ENCODE measurements at places on chromosomes 1 and 21. TPM values are rescaled to one million over a fixed set of nuclear protein-coding genes. Genes with fewer than 3 reads are reported as not detected.

- H3K4me1 ChIP-seq: no peaks in the 10 kb centered on the region
- H3K4me3 ChIP-seq: no peak overlapping the region
- DNase-seq: no peak
These were observed 171.3 kb downstream of the RERE start for GRCh38 chr1:8646189-8646588.

RUNX1 gene
- total RNA-seq: 128 TPM

GRCh38 chr1:46516200-46516950 is 26.7 kb downstream of the DMBX1 start:
- no peak overlapping the region for H3K27ac ChIP-seq
- H3K4me3 ChIP-seq: no peak overlapping the region
- no peaks in the 10 kb centered on the region for H3K36me3 ChIP-seq
- no peak for DNase-seq
- no peaks in the 10 kb centered on the region for H3K4me1 ChIP-seq
- H3K27me3 ChIP-seq: no peaks in the 10 kb centered on the region

DNA sequence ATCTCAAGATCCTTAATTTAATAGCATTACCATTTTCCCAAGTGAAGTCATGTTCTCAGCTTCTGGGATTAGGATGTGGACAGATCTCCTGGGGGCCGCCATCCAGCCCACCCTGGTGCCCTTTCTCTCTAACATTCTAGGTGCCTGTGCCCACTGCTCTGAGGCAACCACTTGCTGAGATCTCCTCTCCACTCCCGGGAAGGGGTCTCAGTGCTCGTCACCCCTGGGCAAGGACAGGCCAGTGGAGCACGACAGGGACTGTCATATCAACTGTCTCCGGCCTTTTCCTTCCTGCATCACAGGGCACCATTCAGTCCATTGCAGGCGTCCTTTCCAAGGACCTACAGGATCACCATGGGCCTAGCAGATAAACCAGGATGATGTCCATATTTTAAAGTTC is 304.8 kb downstream of the AJAP1 start:
- H3K27me3 ChIP-seq: no peaks in the 10 kb centered on the region
- H3K36me3 ChIP-seq: no peaks in the 10 kb centered on the region
- H3K4me1 ChIP-seq: no peaks in the 10 kb centered on the region
- no peak overlapping the region for H3K27ac ChIP-seq
- no peak for DNase-seq

DNA sequence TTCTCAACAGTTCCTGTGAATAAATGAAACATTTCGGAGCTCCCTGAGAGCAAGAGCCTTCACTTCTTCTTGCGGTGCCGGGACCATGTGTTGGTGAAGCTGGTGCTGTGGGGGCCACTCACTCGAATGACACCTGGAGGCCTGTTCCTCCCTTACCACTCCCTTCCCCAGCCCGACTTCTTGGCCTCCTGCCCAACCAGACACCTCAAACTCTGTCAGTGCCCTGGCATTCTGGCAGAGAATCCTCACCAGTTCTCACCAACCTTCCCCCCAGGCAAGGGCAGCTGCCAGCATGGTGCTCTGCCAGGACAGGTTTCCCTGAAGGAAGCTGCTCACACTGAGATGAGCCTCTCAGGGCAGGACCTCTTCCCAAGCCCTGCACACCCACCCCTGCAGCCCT is 68.3 kb downstream of the MPZL1 start:
- no peak for DNase-seq
- H3K27ac ChIP-seq: no peak overlapping the region
- H3K36me3 ChIP-seq: no peaks in the 10 kb centered on the region
- H3K4me1 ChIP-seq: no peaks in the 10 kb centered on the region

SAMD11 gene
- 44.3 TPM for total RNA-seq

GRCh38 chr1:195897076-195897475 is 711.2 kb downstream of the KCNT2 start:
- no peaks in the 10 kb centered on the region for H3K27me3 ChIP-seq
- no peak for DNase-seq
- no peak overlapping the region for H3K4me3 ChIP-seq
- H3K4me1 ChIP-seq: peaks cover 6% of the 10 kb centered on the region

DNA sequence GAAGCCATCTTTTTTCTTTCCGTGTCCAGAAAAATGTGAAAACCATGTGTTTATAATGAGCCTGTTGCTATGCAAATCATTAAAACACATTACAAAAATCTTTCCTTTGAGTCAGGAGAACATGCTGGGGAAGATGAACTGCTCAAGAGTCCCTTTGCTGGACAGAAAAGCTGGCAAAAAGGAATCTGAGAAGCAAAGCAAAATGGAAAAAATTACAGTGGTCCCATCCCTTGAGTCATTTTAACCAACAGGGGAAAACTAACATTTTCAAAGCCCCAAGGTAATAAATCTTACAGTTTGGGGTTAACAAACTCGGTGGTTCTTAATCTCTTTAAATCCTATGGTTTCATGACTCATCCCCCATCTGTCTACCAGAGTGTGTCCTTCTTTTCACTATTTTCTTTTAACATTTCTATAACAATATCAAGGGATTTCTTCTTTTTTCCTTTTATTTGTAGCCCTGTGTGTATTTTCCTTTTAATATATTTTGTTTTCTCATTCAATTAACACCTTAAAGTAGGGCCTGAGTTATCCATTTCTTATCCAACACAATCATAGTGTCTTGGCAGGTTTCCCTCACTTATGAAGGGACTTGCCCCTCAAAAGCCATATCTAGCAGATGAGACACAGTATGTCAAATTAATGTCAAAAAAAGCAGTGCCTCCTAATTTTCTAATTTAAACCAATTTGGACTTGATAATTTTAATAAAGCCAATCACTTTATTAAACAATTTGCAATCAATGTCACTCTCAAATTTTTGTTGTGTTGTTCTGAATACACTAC is 105.4 kb downstream of the PTPN14 start:
- H3K4me3 ChIP-seq: no peak overlapping the region
- H3K27me3 ChIP-seq: no peaks in the 10 kb centered on the region
- DNase-seq: no peak
- H3K27ac ChIP-seq: no peak overlapping the region

- H3K4me1 ChIP-seq: no peaks in the 10 kb centered on the region
- no peak for DNase-seq
- no peak overlapping the region for H3K4me3 ChIP-seq
- H3K27ac ChIP-seq: no peak overlapping the region
- no peaks in the 10 kb centered on the region for H3K27me3 ChIP-seq
- H3K36me3 ChIP-seq: no peaks in the 10 kb centered on the region
These were observed 2.1 kb upstream of the ATXN7L2 start for GRCh38 chr1:109481646-109482045.

CCDC185 gene
- total RNA-seq: not detected

DNA sequence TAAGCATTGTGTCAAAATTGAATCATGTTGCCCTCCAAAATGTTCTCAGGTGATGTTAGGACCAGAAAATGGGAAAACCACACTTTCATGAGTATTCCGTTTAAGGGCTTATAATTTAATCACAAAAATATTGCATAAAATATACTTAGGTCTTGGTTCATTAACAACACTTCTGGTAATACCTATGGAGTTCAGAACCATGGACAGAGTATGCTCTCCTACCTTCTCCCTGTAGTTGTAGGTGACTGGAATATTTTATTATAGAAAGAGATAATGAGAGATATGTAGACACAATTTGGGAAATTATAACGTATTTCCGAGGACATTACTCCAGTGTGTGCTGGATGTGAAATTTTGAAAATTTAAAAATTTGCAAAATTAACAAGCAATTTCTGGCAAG is 232.5 kb downstream of the NCAM2 start:
- H3K4me1 ChIP-seq: no peaks in the 10 kb centered on the region
- H3K4me3 ChIP-seq: no peak overlapping the region
- DNase-seq: no peak
- no peak overlapping the region for H3K27ac ChIP-seq
- no peaks in the 10 kb centered on the region for H3K36me3 ChIP-seq

- no peak overlapping the region for H3K4me3 ChIP-seq
- no peaks in the 10 kb centered on the region for H3K27me3 ChIP-seq
- no peaks in the 10 kb centered on the region for H3K36me3 ChIP-seq
- DNase-seq: no peak
- no peaks in the 10 kb centered on the region for H3K4me1 ChIP-seq
These were observed 12.2 kb downstream of the FCRLB start for GRCh38 chr1:161733526-161733925.

DNA sequence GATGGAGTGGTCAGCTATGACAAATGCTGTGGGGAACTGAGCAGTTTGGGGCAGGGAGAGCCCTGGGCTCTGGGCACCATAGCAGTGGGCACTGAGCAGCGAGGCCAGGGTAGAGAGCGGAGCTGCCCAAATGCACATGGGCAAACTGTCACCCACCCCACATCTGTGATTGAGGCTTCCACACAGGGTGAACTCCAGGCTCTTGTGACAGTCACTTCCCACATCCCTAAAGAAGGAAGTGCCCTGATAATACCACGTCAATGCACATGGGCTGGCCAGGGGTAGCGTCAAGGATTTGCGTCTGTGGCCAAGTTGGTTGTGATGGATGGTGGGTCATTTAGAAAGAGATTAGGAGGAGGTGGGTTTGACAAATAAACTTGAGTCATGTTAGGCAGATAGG is 2.6 kb upstream of the GUCA2B start:
- DNase-seq: peak; percentile 21
- H3K36me3 ChIP-seq: no peaks in the 10 kb centered on the region
- H3K4me3 ChIP-seq: no peak overlapping the region
- no peaks in the 10 kb centered on the region for H3K27me3 ChIP-seq
- H3K4me1 ChIP-seq: no peaks in the 10 kb centered on the region

KIF17 gene
- total RNA-seq: 2.5 TPM

DNA sequence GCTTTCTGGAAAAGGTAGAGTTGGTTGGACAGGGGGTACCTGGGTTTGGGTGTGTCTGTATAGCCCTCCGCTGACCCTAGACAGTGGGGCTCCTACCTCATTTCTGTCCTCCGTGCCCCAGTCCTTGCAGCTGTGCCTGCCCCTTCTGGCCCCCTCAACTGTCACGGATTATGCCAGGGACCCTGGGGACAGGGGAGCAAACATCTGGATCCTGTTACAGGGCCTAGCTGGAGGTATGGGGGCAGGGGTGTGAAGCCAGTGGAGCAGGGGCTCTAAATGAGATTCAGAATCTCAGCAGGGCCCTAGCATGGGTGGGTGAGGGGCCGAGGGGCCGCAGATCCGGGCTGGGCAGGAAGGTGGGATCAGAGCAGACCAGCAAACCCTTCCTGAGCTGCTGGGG is 81.0 kb downstream of the TAS1R2 start:
- no peaks in the 10 kb centered on the region for H3K4me1 ChIP-seq
- no peak overlapping the region for H3K4me3 ChIP-seq
- no peaks in the 10 kb centered on the region for H3K27me3 ChIP-seq

DNASE2B gene
- total RNA-seq: not detected

- H3K36me3 ChIP-seq: no peaks in the 10 kb centered on the region
- H3K4me3 ChIP-seq: no peak overlapping the region
- H3K27ac ChIP-seq: no peak overlapping the region
- H3K27me3 ChIP-seq: no peaks in the 10 kb centered on the region
- no peak for DNase-seq
- no peaks in the 10 kb centered on the region for H3K4me1 ChIP-seq
These were observed 19.6 kb upstream of the EYA3 start for GRCh38 chr1:28108001-28108400.

GRCh38 chr1:209603877-209604276 is 20.4 kb downstream of the CAMK1G start:
- H3K4me3 ChIP-seq: no peak overlapping the region
- H3K36me3 ChIP-seq: no peaks in the 10 kb centered on the region
- no peaks in the 10 kb centered on the region for H3K4me1 ChIP-seq
- no peak for DNase-seq
- H3K27me3 ChIP-seq: peaks cover 1% of the 10 kb centered on the region

DNA sequence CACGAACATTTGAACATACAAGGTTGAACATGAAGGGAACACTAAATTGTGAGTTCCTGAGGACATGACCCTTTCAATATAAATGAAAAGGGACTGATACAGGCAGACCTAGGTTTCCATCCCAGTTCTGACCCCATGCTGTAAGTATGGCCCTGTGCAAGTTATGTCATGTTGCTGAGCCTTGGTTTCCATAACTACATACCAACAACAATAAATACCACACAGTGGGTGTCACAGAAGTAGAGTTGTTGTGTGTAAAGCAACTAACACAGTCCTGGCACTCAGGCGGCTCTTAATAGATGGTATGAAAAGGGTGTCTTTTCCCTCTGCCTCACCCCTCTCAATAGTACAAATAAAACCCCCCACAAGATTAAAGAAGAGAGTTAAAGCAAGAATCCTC is 140.8 kb downstream of the LMX1A start:
- no peak overlapping the region for H3K4me3 ChIP-seq
- H3K27me3 ChIP-seq: no peaks in the 10 kb centered on the region
- DNase-seq: no peak
- no peaks in the 10 kb centered on the region for H3K4me1 ChIP-seq
- H3K36me3 ChIP-seq: no peaks in the 10 kb centered on the region

DNA sequence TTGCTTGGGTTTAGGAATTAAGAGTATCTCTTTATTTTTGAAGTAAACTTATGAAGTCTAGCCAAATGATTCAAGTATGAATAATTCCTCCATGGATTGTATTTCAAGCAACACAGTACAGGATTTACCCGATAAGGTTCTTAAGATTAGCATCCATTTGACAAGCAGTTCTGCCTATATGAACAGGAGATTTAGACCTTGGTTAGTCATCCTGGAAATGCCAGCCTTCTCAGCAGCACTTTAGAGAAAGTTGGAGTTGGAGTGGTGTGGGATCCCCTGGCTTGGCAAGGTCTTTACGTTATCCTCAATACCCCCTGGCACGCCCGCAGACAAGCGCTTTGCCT is 1.6 kb downstream of the BCAR3 start:
- no peaks in the 10 kb centered on the region for H3K4me1 ChIP-seq
- H3K27me3 ChIP-seq: no peaks in the 10 kb centered on the region
- H3K4me3 ChIP-seq: no peak overlapping the region
- H3K27ac ChIP-seq: peak overlapping the region; percentile 2
- no peaks in the 10 kb centered on the region for H3K36me3 ChIP-seq

DNA sequence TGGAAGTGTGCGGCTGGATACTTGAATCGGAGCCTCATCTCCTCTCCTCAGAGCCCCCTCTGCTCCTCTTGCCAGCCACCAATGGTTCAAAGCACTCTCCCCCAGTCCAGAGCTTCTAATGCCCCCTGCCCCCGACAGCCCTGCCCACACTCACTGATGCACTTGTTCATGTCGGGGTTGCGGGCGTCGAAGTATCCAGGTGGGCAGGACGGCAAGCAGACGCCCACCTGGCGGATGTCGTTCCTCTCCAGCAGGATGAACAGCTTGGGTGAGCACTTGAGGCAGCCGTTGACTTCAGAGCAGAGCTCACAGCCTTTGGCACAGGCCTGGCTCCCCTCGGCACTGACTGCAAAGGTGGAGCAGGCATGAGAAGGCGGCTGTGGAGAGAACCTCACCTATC is 18.4 kb downstream of the RSPO1 start:
- no peaks in the 10 kb centered on the region for H3K4me1 ChIP-seq
- no peak overlapping the region for H3K4me3 ChIP-seq
- no peaks in the 10 kb centered on the region for H3K27me3 ChIP-seq

OR2L8 gene
- total RNA-seq: not detected
